ENCODE measurements at places on chromosomes 7 and 10.

GRCh38 chr10:10096296-10096695 lies 921.4 kb upstream of the CELF2 start:
- DNase-seq = no peak

GRCh38 chr7:8303904-8304528 lies 42.0 kb upstream of the ICA1 start:
- no peak for DNase-seq

DNA sequence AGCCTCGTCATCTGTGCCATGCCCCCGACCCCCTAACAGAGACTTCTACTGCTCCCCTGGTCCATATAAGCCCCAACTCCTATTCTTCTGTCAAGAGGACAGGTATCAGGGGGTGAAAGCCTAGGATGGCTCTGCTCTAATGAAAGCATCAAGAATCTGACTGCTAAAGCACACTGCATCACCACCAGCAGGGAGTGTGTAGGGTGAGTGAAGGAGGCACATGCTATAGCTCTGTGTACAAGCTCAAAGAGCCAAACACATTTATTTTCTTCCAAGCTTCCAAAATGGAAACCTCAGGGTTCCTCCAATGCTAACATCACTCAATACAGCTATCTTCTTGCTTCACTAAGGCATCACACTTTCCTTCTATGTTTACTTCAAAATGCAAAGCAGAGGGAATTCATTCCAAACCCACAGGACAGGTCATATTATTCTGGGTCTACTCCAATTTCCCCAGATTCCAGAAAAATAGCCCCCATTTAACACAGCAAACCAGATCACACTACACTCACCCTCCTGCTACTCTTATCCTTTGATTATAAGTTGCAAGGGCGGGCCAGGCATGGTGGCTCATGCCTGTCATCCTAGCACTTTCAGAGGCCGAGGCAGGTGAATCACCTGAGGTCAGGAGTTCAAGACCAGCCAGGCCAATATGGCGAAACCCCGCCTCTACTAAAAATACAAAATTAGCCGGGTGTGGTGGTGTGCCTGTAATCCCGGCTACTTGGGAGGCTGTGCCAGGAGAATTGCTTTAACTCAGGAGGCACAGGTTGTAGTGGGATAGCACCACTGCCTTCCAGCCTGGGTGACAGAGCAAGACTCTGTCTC lies 36.6 kb downstream of the RHEB start:
- no peak for DNase-seq

DNA sequence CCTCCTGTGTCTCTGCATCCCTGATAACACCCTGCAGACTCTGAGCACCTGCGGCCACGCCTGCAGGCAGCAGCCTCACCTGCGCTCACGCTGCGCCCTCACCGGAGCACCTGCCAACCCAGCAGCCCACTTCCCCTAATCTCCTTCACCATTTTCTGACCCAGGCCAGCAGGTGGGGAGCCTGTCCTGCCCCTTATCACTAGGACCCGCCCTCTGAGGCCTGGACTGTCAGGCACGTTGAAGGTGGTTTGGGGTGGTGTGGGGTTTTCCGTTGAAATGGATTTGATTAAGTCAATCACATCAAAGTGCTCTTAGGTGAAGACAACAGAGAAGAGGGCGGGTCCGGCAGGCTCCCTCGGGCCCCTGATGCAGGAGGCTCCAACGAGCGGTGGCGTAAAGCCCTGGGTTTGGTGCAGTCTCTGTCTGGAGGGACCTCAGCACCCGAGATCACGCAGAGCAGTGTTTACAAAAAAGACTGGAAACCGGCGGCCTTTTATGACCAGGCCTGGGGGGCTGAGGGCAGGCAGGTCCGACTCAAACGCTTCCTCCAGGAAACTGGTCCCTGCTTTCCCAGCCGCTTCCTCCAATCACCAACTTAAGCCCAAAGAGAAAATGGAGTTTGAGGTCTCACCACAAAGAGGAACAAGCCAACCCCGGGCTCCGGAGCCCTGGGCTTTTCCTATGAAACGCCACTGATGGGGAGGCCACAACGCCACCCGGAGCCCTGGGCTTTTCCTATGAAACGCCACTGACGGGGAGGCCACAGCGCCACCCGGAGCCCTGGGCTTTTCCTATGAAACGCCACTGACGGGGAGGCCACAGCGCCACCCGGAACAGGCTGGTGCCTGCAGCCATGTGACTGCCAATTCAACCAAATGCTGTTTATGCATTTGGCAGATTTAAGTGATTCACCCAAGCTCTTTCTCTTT lies 45.5 kb downstream of the DPYSL4 start:
- peak; percentile 51 for DNase-seq

GRCh38 chr7:12635830-12636229 lies 51.6 kb upstream of the ARL4A start:
- DNase-seq = no peak

DNA sequence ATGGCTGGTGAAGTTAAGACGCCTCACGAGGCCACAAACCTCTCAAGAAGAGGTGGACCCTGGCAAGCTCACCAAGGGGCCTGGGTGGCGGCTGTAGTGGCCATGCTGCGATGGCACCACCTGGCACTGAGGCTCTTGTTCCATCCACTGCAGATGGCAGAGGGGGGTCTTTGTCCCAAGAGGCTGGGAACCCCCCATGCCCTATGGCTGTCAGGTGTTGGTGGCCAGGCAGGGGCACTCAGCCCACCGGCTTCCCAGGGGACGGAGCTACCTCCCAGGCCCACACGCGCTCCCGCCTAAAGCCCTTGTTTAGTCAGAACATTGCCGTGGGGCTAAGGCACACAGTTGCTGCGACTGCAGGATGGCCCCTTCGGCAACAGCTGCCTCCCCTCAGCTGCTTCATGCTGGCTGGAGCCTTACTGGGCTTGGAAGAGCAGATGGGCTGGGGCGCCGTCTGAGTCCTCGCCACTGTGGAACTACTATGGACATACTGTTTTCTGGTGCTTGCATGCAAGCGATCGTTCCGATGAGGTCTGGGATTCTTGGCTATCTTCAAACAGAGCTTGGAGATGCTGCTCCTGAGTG lies 46.8 kb downstream of the DPYSL4 start:
- DNase-seq = no peak

- DNase-seq = no peak
Measured at GRCh38 chr10:17145239-17145638, 15.6 kb upstream of the CUBN start.

GRCh38 chr10:99929360-99929759 lies 80.4 kb downstream of the DNMBP start:
- no peak for DNase-seq

- DNase-seq = no peak
Measured at GRCh38 chr7:134996097-134996550, 9.8 kb downstream of the AGBL3 start.

DNA sequence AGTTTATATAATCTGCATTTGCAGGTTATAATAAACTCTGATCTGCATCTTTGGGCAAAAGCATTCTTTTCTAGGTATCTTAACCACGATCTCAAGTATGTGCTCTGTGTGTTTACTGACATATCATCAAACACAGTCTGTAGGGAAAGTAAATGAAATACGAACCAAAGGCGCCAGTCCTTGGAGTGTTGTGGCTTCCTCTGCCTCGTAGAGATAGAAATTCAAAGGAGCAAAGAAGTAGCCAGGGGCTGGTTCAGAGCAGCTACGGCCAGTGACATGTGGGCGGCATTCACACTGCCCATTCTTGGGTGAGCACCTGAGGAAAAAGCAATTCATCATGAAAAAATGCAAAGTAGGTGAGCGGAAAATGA lies 38.7 kb downstream of the LAMB4 start:
- DNase-seq = no peak

- DNase-seq = peak; percentile 90
Measured at GRCh38 chr10:133307776-133308420, 774 bp downstream of the TUBGCP2 start.

DNA sequence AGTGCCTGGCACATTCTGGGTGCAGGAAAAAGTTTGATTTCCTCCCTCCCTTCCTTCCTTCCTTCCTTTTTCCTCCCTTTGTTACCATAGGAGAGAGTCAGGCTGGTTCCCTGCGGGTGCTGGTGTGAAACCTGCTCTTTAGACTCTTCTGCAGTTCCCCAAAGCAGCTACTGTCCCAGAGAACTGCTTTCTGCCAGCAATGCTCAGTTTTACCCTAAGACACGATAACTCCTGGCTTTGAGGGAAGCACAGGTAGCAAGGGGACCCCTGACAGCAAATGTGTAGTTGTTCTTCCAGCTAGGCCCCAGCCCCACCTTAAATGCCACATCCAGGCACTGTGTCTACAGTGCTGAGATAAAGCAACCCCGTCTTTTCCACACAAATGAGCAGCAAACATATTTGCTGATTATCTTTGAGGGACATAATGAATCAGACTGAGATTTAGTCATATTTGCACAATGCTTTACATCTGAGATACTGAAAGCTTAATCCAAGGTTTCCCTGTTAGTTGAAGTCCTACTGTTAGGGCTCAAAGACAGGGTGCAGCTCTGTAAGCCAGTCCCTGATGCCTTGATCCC lies 55.5 kb downstream of the MET start:
- DNase-seq = no peak

DNA sequence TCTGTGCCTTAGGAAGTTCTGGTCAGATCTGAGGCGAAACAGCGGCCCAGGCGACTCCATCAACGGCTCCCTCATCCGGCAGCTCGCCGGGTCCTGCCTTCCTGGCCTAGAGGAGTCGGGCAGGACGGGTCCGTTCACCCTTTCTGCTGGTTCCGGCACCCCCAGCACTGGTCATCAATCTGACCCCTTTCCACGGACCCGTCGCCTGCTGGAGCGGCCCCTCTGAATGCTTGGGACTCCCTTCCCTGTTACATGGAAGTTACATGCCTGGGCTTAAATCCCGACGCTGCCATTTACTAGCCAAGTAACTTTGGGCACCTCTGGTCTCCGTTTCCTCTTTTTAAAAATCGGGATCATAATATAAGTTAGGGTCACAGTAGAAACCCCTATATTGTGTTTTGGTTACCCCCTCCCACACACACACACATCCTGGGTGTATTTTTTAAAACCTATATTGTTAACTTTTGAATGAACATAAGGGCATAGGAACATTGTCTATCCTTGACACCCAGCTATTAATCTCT lies 607 bp upstream of the GGCT start:
- DNase-seq = no peak

DNA sequence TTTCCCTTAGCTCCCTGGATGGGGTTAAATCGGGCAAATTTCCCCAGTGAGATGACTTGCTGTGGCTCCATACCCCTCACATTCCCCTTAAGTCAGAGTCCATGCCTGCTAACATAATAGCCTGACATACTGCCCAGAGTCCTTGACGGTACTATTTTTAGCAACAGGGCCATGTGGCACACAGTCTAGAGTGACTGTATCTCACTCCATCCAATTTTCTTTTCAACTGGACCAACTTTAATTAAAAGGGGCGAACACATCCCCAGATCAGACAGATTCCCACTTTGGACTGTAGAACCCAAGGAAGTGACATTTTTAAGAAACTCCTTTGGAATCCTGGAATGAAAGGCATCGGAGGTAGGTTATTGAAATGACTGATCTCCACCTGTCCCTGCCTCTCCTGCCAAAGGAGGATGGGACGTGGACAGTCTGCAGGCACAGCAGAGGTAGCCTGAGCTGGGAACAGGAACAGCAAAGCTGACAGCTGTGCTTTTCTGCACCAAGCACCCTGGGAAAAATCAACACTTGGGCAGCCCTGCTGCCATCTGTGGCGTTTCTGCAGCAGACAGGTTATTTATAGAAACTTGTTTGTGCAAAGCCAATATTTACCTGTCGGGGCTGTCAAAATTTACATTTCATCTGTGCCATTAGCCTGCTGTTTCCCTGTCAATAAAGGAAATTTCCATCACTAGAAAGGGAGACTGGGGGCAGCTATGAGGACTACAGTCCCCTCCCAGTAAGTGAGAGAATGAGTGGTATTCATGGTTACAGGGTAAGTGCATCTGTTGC lies 221.5 kb upstream of the AOAH start:
- no peak for DNase-seq

DNA sequence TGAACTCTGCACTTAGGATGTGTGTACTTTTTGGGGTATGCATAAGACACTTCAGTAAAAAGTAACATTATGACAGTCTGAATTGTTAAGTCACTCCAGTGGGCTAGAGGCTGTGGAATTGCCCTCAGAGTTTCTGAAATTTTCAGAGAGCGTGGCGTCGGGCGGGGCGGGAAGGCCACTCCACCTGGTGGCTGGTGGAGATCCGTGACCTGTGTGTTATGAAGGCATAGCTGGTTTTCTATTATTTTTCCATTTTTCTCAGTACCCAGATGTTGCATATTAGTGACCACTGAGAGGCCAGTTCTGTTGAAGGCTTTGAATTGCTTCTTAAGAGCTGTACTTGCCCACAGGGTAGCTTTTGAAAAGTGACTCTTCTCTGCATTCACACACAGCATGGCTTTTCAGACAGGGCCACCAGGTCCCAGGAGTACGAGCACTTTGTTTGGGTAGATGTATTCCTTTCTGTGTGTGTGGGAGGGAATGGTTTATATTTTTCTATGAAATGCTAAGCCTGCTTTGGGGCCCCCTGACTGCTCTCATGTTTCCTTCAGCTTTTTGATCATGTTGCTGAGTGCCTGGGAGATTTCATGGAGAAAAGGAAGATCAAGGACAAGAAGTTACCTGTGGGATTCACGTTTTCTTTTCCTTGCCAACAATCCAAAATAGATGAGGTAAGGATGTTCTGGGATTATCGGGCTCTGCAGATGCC lies 52.3 kb downstream of the TACR2 start:
- no peak for DNase-seq

DNA sequence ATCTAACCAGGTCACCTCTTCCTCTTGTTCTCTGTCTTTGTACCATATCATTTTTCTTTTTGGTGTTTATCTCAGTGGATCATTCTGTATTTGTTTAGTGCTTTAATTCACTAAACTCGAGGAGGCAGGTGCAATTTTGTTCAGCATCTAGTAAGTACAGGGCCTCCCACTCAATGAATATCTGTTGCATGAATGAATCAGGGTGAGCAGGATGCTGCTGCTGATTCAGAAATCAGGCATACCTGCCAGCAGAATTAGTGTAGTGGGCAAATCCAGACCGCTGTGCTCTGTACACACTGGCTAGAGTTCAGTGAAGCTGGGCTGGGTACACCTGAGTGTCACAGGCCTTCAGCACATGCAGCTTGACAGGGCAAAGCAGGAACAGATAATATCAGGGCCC lies 511.9 kb downstream of the SUGCT start:
- no peak for DNase-seq

GRCh38 chr10:84365335-84365881 lies 37.0 kb downstream of the CCSER2 start:
- DNase-seq = no peak

DNA sequence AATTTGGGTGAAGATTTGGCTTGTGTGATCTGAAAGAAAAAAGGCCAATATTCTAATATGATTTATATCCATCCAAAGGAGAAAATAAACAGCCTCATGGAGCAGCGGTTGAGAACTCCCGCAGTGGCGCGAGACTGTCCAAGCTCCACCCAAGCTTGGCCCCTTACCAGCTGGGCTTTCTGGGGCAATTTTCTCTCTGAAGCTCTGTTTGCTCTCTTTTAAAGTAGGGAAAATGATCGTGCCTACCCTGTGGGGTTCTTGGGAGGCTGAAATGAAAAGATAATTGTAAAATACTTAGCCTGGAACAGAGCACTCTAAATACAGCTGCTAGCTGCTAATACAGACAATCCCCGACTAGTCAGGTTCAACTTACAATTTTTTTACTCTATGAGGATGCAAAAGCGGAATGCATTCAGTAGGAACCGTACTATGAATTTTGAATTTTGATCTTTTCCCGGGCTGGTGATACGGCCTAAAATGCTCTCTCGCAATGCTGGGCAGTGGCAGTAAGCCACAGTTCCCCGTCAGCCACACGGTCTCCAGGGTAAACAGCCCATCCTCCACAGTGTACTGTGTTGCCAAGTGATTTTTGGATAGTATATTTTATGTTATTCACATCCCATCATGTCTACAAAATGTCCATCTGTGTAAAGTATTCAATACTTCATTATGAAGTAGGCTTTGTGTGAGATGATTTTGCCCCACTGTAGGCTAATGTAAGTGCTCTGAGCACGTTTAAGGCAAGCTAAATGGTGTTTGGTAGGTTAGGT lies 137.7 kb downstream of the CHN2 start:
- DNase-seq = no peak
